ENCODE measurements at places on chromosomes 7 and 10. TPM values are rescaled to one million over a fixed set of nuclear protein-coding genes. Genes with fewer than 3 reads are reported as not detected.
A peak's percentile ranks its signal among the peaks of the same experiment; 100 is the strongest.

The SP4 gene
- 3.5 TPM for total RNA-seq

DNA sequence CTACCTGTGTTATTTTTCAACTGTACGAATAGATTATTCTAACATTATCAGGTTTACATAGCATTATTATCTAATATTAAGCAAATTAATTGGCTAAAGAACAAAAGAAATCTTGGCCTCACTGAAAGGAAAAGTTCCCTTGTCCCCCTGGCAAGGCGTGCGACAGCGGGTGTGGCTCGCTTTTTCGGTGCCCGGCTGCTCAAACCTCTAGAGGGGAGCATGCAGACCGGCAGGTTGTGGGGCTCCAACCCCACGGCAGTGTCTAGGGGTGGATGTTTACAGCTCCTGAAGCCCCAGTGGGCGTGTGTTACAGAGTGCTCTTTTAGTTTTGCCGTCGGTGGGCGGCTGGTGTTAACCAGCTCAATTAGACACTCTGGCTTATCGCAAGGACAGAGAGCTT lies 456.4 kb downstream of the TNS3 start:
- H3K27ac ChIP-seq = no peak overlapping the region
- H3K36me3 ChIP-seq = no peaks in the 10 kb centered on the region
- no peaks in the 10 kb centered on the region for H3K4me1 ChIP-seq
- H3K27me3 ChIP-seq = no peaks in the 10 kb centered on the region

The GPRIN2 gene
- 3.7 TPM for total RNA-seq

GRCh38 chr10:15155978-15156656 lies 12.4 kb downstream of the NMT2 start:
- no peak overlapping the region for H3K4me3 ChIP-seq
- H3K36me3 ChIP-seq = no peaks in the 10 kb centered on the region
- no peaks in the 10 kb centered on the region for H3K4me1 ChIP-seq
- no peaks in the 10 kb centered on the region for H3K27me3 ChIP-seq
- DNase-seq = no peak

GRCh38 chr10:7488418-7488829 lies 77.6 kb upstream of the SFMBT2 start:
- no peak for DNase-seq
- H3K4me1 ChIP-seq = no peaks in the 10 kb centered on the region
- H3K4me3 ChIP-seq = no peak overlapping the region
- H3K27ac ChIP-seq = no peak overlapping the region
- H3K27me3 ChIP-seq = no peaks in the 10 kb centered on the region

DNA sequence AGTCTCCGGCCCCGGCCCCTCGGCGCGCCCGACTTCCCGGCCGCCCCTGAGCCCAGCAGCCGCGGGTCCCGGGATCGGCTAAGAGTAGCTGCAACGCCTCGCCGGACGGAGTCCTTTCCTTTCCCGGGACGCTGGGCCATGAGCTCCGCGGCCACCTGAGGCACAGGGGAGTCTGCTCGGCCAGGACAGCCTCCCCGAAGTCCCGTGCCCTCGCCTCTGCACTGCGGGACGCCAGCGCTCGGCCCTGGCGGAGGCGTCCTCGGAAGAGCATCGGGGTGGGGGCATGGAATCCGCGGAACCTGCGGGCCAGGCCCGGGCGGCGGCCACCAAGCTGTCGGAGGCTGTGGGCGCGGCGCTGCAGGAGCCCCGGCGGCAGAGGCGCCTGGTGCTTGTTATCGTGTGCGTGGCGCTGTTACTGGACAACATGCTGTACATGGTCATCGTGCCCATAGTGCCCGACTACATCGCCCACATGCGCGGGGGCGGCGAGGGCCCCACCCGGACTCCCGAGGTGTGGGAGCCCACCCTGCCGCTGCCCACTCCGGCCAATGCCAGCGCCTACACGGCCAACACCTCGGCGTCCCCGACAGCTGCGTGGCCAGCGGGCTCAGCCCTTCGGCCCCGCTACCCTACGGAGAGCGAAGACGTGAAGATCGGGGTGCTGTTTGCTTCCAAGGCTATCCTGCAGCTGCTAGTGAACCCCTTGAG lies 502 bp downstream of the SLC18A3 start:
- peaks cover 7% of the 10 kb centered on the region for H3K27me3 ChIP-seq
- H3K27ac ChIP-seq = no peak overlapping the region
- H3K4me1 ChIP-seq = no peaks in the 10 kb centered on the region
- DNase-seq = peak; percentile 59
- no peaks in the 10 kb centered on the region for H3K36me3 ChIP-seq

GRCh38 chr7:112110175-112110574 lies 96.0 kb downstream of the DOCK4 start:
- H3K4me3 ChIP-seq = no peak overlapping the region
- DNase-seq = no peak
- no peaks in the 10 kb centered on the region for H3K4me1 ChIP-seq
- H3K36me3 ChIP-seq = no peaks in the 10 kb centered on the region
- no peak overlapping the region for H3K27ac ChIP-seq

- DNase-seq = peak; percentile 95
- H3K36me3 ChIP-seq = no peaks in the 10 kb centered on the region
- H3K27ac ChIP-seq = peak overlapping the region; percentile 69
- peaks cover 14% of the 10 kb centered on the region for H3K4me1 ChIP-seq
- no peaks in the 10 kb centered on the region for H3K27me3 ChIP-seq
These were observed 22.6 kb downstream of the EPDR1 start for GRCh38 chr7:37942934-37943610.

Measured in pancreas (tissue), 10 donors.